GM23248 (cell line): ENCODE measurements at places on chromosomes 7 and 10.
A peak's percentile ranks its signal among the peaks of the same experiment; 100 is the strongest.

DNA sequence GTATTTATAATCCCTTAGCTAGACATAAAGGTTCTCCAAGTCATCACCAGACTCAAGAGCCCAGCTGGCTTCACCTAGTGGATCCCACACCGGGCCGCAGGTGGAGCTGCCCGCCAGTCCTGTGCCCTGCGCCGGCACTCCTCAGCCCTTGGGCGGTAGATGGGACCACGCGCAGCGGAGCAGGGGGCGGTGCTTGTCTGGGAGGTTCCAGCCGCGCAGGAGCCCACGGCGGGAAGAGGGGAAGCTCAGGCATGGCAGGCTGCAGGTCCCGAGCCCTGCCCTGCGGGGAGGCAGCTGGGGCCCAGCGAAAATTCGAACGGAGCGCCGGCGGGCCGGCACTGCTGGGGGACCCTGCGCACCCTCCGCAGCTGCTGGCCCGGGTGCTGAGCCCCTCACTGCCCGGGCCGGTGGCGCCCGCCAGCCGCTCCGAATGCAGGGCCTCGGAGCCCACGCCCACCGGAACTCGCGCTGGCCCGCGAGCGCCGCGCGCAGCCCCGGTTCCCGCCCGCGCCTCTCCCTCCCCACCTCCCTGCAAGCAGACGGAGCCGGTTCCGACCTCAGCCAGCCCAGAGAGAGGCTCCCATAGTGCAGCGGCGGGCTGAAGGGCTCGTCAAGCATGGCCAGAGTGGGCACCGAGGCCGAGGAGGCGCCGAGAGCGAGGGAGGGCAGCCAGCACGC lies 675.6 kb downstream of the REEP3 start:
- no peak for DNase-seq

DNA sequence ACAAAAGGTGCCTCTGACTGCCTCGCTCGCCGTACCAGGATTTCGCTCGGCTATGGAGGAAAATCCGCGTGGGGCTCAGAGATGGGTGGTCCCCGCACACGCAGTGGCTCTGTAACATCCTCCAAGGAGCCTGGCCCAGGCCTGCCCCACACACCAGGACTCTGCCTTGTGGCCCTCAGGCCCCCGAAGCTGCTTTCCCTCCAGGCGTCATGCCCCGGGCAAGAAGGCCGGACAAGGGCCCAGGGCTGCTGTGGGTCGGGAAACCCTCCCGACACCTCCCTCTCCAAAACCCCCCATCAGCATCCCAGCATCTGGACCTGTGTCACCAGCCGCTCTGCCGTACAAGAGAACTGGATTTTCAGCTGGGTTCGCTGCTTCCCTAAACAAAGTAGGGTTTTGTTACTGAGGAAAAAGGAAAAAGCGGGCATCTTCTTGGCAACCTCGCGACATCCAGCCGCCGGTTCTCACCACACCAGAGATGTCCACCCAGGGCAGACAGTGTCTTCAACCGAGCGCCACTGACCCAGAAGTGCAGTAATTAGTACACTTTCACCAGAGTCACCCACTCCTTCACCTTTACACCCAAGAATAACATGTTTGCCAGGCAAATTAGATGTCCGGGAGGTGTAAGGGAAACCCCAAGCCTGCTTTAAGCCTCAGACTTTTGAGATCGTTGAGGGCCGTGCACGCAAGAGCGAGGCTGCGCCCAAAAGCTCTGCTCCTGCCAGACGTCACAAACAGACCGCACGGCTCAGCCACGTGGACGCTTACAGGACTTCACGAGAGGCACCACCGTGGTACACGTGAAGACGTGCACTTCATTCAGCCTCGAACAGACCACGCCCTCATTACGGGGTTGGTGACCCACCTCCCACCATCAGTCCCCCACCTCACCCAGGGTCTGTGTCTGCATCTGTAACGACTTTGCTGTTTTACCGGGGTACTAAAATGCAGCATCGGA lies 62.2 kb downstream of the DIP2C start:
- DNase-seq: no peak

DNA sequence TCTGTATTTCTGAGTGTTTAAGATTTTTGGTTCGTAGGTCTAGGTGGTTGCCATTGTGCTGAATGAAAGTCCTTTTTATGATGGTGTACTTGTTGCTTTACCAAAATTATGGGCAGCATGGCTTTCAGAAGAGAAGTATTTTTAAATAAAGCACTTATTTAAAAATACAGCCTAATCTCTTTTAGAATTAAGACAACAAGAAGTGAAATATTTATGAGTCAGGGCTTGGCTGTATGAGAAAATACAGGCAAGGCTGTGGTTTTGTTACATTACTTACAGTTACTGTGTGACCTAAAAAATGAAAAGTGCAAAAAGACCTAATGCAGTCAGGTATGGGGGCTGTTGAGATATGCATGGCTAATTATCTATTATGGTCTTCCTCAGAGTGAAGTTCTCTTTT lies 185.2 kb upstream of the PPP1R3A start:
- peak; percentile 64 for DNase-seq

DNA sequence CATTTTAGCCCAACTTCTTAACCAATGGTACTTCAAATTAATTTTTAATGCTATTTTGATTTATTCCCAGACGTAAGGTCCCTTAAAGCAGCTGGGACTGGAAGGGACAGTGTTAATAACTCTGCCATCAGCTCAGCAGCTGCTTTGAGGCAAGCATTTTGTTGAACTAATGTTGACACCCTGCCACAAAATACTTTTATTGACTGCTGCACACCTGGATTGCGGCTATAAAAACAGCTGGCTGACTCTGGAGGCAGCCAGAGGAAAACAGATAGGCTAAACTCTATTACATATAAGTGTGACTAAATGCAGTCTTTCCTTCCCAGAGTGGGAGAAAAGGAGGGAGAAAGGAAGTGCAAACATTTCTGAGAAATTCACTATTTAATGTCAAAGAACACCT lies 77.6 kb downstream of the ETV1 start:
- no peak for DNase-seq

DNA sequence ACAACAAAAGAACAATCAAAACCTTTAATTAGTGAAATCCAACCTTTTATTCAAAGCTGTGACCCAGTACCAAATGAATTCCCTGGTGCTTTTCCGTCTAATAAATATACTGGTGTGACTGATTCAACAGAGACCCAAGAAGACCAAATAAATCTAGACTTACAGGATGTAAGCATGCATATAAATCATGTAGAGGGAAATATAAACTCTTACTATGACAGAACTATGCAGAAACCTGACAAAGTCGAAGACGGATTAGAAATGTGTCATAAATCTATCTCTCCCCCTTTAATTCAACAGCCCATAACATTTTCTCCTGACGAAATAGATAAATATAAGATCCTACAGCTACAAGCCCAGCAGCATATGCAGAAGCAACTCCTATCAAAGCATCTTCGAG lies 540.6 kb upstream of the TEX47 start:
- no peak for DNase-seq

- no peak for DNase-seq
Observed at GRCh38 chr7:22114440-22114981, 168.8 kb upstream of the CDCA7L start.

DNA sequence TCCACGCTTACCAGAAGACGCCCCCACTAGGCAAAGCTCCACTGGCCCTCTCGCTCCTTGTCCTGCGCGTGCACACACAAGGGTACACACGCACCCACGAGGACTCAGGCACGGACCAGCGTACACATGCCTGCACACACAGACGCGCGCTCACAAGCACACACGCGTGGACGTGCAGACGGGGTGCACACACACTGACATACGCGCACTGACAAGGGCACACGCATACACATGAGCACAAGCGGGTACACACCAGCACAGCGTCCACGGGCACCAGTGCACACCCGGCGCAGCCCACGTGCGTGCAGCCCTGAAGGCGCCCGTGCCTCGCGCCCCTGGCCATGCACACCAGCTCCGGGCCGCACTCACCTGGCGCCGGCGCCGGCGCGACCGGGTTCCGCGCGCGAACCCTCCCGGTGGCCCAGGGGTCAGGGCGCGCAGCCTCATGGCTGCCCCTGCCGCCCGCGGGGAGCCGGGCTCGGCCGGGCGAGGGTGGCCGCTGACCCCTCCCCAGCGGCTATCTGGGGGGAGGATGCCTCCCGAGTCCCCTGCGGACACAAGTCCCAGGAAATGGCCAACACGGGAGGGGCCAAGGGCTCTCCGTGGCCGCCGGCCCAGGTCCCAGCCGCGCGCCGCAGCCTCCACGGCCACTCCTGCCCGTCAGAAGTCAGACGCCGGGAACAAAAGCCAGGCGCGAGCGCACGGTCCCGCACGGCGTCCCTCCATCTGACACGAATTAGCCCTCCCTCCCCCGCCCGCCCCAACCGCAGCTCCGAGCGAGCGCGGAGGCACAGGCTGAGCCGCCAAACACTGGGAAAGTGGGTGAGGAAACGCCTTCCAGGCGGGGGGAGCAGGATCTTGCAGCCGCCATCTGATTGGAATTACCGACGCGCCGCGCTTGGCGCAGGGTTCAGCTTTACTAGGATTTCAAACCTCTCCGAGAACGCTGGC lies 45.0 kb downstream of the TNS3 start:
- peak; percentile 87 for DNase-seq

DNA sequence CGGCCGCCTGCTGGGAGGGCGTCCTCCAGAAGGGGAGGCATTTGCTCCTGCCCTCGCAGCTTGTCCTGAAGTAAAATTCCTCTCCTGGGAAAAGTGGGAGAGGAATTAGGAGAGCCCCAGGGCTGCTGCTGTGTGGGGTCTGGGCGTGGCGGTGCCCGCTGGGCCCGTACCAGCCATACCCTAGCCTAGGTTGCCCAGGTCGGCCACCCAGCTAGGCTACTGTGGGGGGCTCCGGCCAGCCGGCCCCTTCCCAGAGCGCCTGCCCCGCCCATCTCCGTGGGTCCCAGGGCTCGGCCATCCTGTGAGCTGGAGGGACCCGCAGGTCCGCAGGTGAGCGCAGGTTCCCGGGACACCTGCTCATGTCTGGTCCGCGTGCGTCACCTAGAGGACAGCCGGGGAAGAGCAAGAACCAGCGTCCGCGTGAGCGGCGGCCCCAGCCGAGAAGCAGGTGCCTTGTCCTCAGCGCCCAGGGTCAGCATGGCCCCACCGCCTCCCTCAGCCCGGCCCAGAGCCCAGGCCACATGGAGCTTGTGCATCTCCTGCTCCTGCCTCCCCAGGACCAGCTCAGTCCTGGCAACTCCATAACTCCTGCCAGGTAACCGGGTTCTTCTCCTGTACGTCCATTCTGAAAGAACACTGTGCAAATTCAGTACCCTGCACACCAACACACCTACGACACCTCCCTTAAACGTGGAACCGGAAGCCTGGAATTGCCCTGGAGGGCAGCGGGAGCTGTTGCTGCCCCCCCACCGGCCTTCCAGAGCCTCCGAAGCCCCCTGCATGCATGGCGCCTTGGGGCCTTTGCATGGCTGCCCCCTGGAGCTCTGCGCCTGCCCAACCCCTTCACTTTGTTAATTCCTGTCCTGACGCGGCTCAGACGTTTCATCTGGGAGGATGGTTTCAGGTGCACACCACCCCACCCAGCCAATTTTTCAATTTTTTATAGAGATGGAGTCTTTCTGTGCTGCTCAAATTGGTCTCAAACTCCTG lies 22.8 kb upstream of the FOXL3 start:
- DNase-seq: no peak

GRCh38 chr10:18606051-18606695 lies 45.2 kb downstream of the NSUN6 start:
- no peak for DNase-seq

DNA sequence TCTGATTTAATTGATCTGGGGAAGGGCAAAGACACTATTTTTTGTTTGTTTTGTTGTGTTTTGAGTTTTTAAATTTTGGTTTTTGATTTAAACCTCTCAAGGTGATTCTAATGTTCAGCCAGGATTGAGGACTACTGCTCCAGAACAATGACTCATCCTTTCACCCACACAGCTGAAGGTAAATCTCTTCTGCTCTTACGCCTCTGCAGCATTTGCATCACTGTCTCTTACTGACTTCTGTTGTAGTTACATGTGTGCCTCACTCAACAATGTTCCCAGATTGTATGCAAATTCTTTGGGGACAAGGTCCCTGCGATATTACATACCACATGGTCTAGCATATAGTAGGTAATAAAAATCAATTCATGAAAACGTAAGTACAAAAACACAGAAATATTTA lies 467.5 kb upstream of the LRRN3 start:
- DNase-seq: no peak

GRCh38 chr10:107141524-107142061 lies 22.9 kb downstream of the SORCS1 start:
- DNase-seq: no peak

DNA sequence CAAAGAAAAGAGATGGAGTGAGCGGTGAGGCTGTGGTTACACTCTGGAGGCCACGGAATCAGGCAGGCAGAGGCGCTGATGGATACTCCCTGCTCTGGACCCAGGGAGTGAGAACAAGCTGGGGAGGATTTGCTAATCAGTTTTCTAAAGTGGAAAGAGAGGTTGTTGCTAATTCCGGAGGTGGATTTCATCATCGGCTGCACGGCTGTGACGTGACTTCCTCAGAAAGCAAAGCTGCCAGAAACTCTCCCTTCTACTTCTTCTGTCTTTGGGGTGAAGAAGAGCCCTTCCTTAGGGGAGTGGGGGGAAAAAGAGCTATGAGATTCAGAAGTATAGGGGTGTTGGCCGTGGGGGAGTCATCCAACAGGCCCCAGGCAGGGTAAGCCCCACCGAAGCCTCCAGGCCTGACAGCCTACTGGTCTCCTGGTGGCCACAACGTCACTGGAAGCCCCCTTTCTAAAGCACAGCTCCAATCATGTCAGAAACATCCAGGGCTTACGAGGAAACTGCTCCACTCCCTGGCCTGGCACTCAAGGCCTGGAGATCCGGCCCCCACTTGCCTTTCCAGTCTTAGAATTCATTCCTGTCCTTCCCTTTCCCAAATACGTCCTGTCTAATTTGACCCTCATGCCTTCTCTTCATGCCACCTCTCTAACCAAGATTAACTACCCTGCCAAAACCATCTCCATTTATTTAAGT lies 114.5 kb downstream of the HIP1 start:
- peak; percentile 57 for DNase-seq

GRCh38 chr7:45143616-45144015 lies 14.0 kb upstream of the RAMP3 start:
- DNase-seq: peak; percentile 88

- DNase-seq: no peak
Observed at GRCh38 chr10:2137549-2138174, 400.3 kb upstream of the ADARB2 start.

GRCh38 chr7:107920048-107920772 lies 29.2 kb downstream of the DLD start:
- no peak for DNase-seq

- DNase-seq: no peak
Observed at GRCh38 chr10:7015457-7015856, 395.4 kb downstream of the SFMBT2 start.
